Omental fat pad (tissue), 4 donors: ENCODE measurements at places on chromosomes 12 and 14. TPM values are rescaled to one million over a fixed set of nuclear protein-coding genes. Genes with fewer than 3 reads are reported as not detected.

The TMEM233 gene
- 0.12 TPM for total RNA-seq

The COCH gene
- 2.7 TPM for total RNA-seq

The NR4A1 gene
- 439 TPM for total RNA-seq

The LRTM2 gene
- not detected for total RNA-seq

The KRT2 gene
- total RNA-seq: not detected

The MON2 gene
- total RNA-seq: 77.3 TPM

The GPR84 gene
- total RNA-seq: 1.0 TPM

The CHGA gene
- not detected for total RNA-seq

The OTX2 gene
- total RNA-seq: not detected

The RNASE3 gene
- total RNA-seq: not detected

The PAH gene
- not detected for total RNA-seq

The HOTAIR gene
- not detected for total RNA-seq

The CMKLR1 gene
- 25.1 TPM for total RNA-seq

The NPFF gene
- total RNA-seq: not detected

The OAS2 gene
- total RNA-seq: 16.5 TPM

The TULP3 gene
- 25.4 TPM for total RNA-seq

The FGF23 gene
- total RNA-seq: not detected

The ARMH4 gene
- total RNA-seq: 4.6 TPM

The RNASE7 gene
- not detected for total RNA-seq

The SLC25A47 gene
- not detected for total RNA-seq

The LTBR gene
- total RNA-seq: 99.9 TPM

The OR4E1 gene
- total RNA-seq: not detected

The TGFB3 gene
- total RNA-seq: 9.2 TPM

The GAS2L3 gene
- total RNA-seq: 2.9 TPM

The C14orf39 gene
- not detected for total RNA-seq

The TMEM132C gene
- 15.6 TPM for total RNA-seq

The CALM1 gene
- 443 TPM for total RNA-seq

The CFAP251 gene
- 15.3 TPM for total RNA-seq

The PITPNM2 gene
- 18.3 TPM for total RNA-seq

The KLRD1 gene
- 2.4 TPM for total RNA-seq

The CARMIL3 gene
- 0.06 TPM for total RNA-seq

The NINJ2 gene
- 8.6 TPM for total RNA-seq

The UNC79 gene
- total RNA-seq: 0.24 TPM

The CIDEB gene
- 12.2 TPM for total RNA-seq

The EXOC3L4 gene
- total RNA-seq: 0.93 TPM

The USP44 gene
- total RNA-seq: 4.7 TPM

The LAG3 gene
- 0.63 TPM for total RNA-seq

The MSI1 gene
- total RNA-seq: not detected

The HOXC12 gene
- total RNA-seq: not detected

The VDR gene
- total RNA-seq: 6.8 TPM

The CMA1 gene
- 0.84 TPM for total RNA-seq

The KRT82 gene
- not detected for total RNA-seq

The CATSPERB gene
- total RNA-seq: 11.5 TPM

The GNB3 gene
- total RNA-seq: not detected

The TAS2R30 gene
- total RNA-seq: 17.8 TPM
